ENCODE measurements at places on chromosomes 7 and 10.

- no peak for DNase-seq
These were observed 290.7 kb upstream of the KIAA1217 start for GRCh38 chr10:23918090-23918723.

DNA sequence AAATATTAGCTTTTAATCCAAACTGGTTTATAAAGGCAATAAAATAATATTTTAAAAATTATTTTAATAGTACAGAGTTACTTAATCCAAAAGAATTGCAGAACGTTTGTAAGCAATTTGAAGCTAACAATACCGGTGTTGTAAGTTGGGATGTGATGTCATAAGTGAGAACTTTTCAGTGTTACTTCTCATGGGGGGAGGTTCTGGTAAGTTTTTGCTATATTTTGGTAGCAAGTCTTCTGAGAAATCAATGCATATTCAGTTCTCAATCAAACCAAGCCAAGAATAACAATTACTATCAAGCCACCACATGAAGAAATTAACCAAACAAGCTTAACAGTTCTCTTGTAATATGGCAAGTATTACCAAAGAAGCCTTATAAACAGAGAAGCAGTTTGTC, 147.1 kb upstream of the ASAH2 start:
- DNase-seq: no peak

DNA sequence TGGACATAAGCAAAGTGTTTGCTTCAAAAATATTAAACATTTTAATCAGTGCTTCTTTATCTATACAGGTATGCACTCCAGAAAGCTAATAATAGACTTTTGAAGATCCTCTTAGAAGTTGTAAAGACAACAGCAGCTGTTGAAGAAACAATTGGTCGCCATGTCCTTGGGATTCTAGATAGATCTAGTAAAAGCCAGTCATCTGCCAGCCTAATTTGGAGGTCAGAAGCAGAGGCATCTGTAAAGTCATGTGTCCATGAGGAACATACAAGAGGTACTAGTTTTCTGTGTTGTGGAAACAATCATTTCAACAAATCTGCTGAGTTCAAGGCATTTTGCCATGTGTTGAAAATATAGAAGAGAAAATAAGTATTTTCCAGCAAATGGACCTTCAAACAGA, 89.3 kb downstream of the CYP51A1 start:
- DNase-seq: no peak

DNA sequence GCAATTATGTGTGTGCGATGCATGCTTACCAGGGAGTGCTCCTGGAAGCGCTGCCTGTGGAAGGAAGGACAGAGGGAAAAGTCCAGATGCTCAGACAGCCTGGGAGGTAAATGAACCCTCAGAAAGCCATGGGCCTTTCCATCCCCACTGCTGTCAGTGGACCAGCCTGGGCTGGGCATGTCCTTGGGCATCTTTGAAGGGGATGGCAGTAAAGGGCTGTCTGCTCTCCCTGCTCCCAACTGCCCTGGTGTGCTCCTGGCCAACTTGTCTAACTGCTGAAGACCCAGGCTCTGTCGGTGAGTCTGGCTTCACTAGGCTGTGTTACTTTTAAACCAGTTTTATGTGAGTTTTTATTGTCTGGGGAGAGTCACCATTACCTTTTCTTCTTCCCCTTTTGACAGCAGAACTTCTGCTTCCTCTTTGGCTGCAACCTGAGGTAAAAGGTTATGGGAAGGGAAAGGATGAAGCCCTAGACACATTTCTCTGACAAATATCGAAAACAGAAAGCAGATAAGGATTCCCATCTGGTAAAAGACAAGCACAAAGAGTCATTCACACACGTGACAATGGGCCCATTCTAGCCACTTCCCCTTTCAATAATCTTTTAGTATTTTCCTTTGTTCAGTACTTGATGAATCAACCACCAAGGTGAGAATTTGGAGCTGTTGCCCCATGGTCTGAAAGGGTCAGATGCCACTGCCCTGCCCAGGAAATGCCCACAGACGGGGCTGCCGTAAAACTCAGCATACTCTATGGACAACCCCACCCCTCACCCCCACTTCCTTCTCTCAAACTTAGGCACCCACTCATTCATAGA, 27.6 kb upstream of the PIK3AP1 start:
- DNase-seq: no peak

- DNase-seq: no peak
These were observed 62.7 kb upstream of the ZPBP start for GRCh38 chr7:50155755-50156154.

DNA sequence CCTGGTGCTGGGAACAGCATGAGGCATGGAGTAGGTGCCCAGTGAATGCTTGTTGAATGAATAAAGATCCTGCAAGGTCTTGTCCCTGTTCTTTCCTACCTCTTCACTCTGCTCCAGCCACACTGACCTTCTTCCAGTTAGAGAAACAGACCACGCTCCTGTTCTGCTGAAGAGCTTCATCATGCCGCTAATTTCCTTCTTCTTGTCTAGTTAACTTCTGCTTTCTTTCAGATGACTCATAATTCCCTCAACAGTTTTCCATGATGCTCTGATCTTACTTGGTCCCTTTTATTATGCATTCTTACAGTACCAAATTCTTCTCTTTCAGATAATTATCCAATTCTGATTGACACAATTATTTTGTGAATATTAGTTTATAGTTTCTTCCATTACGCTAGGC, 59.5 kb upstream of the C1QL3 start:
- DNase-seq: no peak

DNA sequence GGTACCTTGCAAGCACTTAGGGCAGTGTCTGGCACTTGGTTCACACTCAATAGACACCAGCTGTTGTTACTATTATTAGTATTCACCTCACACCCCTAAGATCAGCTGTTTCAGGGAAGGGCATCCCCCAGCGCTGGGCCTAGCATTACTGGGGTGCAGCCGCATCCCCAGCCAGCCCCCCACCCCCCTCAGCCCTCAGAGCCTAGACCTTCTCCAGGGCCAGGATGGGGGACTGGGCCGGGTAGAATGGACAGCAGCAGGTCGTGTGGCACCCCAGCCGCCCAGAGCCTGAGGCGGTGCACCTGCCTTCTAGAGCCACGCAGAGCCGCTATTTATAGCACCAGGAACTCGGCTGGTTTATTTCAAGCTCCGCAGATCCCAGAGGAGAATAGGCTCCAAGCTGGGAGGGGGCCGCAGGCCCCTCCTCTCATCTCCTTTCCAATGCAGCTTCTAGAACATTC, 60.5 kb downstream of the GTF2IRD1 start:
- DNase-seq: no peak

- DNase-seq: no peak
These were observed 5.1 kb downstream of the FLNC start for GRCh38 chr7:128835231-128835751.
